B cell (primary cell): ENCODE measurements at places on chromosomes 4 and X. TPM values are rescaled to one million over a fixed set of nuclear protein-coding genes. Genes with fewer than 3 reads are reported as not detected.

DNA sequence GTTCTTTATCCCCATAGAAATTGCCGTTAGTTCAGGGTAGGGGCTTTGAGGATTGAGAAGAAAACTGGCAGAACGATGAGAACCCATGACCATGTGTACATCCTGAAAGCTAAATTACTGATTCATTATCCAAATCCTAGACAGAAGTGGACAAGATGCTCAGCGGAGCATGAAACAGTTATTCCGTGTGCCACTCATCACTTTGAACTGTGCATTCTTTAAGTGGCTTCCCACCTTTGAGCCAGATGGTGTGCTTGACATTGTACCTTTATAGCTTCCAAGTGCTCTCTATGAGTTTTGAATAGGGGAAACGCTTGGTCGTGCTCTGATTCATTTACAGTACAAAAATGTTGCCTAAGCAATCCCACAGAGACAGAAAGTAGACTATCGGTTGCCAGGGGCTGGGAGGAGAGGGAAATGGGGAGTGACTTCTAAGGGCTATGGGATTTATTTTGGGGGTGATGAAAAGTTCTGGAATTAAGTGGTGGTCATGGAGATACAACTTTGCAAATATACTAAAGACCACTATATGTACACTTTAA, 100.0 kb downstream of the DOCK11 start:
- no peak for DNase-seq

DNA sequence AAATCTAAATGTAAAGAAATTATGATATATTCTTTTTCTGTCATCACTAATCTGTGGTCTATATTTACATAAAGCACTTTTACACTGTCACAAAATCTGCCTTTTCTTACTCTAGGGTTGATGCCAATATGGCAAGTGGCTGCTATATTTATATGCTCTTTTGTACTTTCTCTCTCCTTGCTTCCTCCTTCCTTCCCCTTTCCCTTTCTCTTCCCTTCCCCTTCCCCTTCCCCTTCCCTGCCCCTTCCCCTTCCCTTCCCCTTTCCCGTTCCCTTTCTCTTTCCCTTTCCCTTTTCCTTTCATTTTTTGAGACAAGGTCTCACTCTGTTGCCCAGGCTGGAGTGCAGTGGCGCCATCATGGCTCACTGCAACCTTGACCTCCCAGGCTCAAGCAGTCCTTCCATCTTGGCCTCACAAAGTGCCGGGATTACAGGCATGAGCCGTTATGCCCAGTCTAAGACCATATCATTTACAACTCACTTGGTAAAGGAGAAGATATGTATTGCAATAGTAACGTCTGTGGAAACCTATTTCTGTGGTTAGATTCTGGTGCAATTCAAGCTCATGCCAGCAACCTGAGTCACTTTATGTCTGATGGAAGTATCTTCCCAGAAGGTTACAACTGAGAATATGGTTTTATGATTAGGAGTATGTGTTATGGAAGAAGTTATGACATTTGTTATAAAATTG, 13.9 kb upstream of the PLAC8 start:
- no peak for DNase-seq

DNA sequence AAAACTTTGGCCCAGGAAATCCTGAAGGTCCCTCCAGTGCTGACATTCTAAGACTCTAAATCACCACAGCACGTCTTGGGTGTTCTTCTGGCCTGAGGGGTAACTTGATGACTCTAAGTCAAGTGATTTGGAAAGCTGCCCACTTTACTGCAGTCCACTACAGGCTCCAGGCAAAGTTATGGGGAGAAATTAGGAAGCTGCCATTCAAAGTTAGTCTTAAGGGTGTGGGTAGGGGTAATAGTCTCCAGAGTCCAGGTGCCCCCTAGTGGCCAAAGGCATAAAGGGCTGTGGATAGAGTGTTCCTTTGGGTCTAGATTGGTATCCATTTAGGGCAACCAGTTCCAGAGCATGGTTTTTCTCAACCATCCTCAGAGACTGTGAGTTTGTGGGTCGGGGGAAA, 38.7 kb upstream of the SLC16A2 start:
- DNase-seq = peak; percentile 48

DNA sequence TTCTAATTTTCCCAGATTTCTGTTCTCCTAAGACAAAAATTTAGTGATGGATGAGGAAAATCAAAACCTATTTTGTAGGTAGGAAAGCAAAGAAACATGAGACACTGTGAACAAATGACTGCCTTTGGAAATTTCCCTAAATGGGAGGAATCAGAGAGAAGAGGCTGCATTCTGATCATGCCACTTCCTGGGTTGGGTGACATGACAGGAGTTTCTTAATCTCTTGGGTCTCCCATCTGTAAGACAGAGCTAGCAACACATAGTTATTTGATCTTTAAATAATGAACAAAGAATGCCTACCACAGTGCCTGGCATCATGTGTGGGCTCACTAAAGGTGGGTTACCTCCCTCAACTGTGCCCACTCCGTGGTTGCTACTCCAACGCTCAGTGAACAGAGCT, 57.1 kb downstream of the CCDC149 start:
- no peak for DNase-seq

GRCh38 chrX:42242004-42242403, 318.6 kb upstream of the CASK start:
- no peak for DNase-seq

GRCh38 chrX:96704629-96705028, 20.0 kb downstream of the DIAPH2 start:
- no peak for DNase-seq

DNA sequence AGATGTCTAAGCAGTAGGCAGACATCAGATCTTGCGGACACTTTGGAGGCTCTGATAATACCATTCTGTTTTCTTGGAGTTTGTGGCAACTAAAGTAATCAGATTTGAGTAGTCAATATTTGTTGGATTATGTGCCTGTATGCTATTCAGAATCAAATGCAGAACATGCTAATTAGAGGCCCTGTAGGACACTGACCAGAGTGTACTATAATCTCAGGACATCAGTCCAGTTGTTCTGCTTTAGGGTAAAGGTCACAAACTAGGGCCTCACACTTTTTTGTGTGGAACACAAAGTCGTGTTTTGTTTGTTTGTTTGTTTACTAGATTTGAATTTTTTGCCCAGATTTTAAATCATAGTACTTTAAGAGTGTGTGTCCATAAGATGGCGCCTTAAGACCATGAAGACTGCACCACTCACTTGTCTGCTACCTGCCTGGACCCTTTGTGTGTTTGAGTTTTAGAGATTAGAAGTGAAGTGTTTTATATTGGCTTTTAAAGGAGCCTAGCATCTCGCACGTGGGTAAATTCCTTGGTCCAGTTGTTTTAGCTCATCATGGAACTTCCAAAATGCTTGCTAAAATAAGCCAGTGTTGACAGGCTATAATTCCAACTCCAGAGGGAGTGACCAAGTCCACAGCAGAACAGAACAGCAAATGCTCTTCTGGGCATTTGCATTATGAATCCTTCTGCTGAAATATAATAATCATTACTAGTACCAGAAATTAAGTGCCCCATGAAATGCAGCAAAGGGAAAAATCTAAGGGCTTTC, 34.7 kb downstream of the IL13RA1 start:
- DNase-seq = no peak

DNA sequence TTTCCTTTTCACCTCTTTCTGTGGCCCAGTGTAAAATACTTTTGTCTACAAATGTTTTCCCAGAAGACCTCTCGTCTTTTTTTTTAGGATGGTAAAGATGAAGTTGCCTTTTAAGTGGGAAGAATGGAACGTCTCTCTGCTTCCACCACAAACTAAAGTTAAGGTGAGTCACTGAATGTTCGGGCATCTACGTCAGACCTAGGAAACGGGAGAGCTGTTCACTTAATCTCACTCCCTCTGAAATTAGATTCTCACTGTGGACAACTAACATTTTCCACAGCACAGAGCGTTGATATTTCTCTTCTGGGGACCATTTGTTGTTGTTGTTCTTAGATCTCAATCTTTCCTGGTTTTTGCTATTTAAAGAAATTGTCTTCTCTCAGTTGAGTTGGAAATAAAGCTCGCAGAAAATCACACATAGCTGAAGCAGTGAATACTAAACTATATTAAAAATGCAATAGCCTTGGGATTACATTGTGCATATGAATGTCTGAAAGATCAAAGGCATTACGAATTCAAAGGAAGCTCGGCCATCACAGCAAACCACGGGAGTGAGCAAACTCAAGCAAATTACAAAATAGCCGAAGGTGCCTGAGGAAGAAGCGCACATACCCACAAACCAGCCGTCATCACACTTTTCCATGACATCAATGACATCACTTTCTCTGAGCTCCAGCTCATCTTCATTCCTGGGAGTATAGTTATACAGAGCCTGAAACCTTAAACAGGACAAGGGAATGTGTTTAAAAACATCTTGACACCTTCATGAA, 53.9 kb upstream of the PDLIM3 start:
- DNase-seq = no peak

GRCh38 chrX:105211066-105211575, 9.4 kb downstream of the TEX13A start:
- DNase-seq = no peak

GRCh38 chr4:83558059-83558653, 22.2 kb downstream of the GPAT3 start:
- DNase-seq = no peak

GRCh38 chrX:30144221-30144620, 71.1 kb upstream of the MAGEB2 start:
- DNase-seq = no peak

- DNase-seq = no peak
Observed at GRCh38 chr4:56211202-56211601, 176.1 kb downstream of the AASDH start.

GRCh38 chrX:130174937-130175336, 3.2 kb downstream of the RAB33A start:
- DNase-seq = no peak

DNA sequence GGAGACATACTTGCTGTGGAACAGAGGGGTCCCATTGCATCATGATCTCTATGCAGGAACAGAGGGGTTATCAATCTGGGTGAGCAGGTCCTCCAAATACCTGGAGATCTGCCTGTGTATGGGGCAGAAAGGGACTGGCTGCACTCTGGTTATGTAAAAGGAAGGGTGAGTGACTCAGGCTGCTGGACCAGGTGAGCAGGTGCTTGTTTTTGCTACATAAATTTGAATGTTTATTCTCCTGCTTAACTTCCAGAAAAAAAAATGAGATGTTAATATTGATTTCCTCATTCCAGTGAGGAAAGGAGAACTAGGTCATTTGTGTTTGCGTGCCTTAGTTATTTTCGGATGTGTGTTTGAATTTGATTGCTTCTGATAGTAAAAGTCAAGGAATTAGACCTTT, 225.8 kb upstream of the TRAM1L1 start:
- DNase-seq = no peak

GRCh38 chrX:49060914-49061313, 2.1 kb downstream of the CCDC120 start:
- no peak for DNase-seq

GRCh38 chrX:12223650-12224049, 85.4 kb downstream of the FRMPD4 start:
- DNase-seq = no peak

- no peak for DNase-seq
Observed at GRCh38 chr4:26727844-26728243, 132.8 kb upstream of the STIM2 start.

- no peak for DNase-seq
Observed at GRCh38 chr4:7938266-7938608, 1.4 kb downstream of the AFAP1 start.

GRCh38 chr4:82898322-82899243, 2.0 kb upstream of the THAP9 start:
- peak; percentile 49 for DNase-seq

GRCh38 chrX:150509703-150510102, 58.7 kb upstream of the MTM1 start:
- no peak for DNase-seq

- DNase-seq = no peak
Observed at GRCh38 chr4:76307660-76308014, 1.1 kb downstream of the STBD1 start.

ARHGEF38 gene
- total RNA-seq = not detected in 2 replicates

PF4V1 gene
- not detected in 2 replicates for total RNA-seq

SPARCL1 gene
- not detected in 2 replicates for total RNA-seq

PPP4R3C gene
- total RNA-seq = not detected in 2 replicates

ANXA10 gene
- not detected in 2 replicates for total RNA-seq

DRP2 gene
- total RNA-seq = 0.10 TPM in 1 of 2 replicates, not detected in the other

NR0B1 gene
- total RNA-seq = not detected in 2 replicates

MAML3 gene
- 5.3 and 6.1 TPM in 2 replicates for total RNA-seq

UVSSA gene
- 40.5 and 47.3 TPM in 2 replicates for total RNA-seq

HTN3 gene
- total RNA-seq = not detected in 2 replicates

PLP2 gene
- total RNA-seq = 194 and 196 TPM in 2 replicates

HMGN5 gene
- 0.37 and 0.46 TPM in 2 replicates for total RNA-seq
